ENCODE measurements at places on chromosomes 13 and 19.

- DNase-seq: no peak
These were observed 2.1 kb downstream of the NUMBL start for GRCh38 chr19:40688309-40688708.

GRCh38 chr19:43639519-43640423 lies at the start of gene CADM4:
TSS of gene CADM4 (minus strand) at chr19:43639850. CDS start at chr19:43639790, 60 bp downstream.
- no peak for DNase-seq

GRCh38 chr13:110396913-110397381 lies 89.9 kb downstream of the COL4A2 start:
- DNase-seq: no peak

GRCh38 chr19:48623556-48624066 lies 4.3 kb downstream of the SPHK2 start:
- no peak for DNase-seq

- DNase-seq: no peak
These were observed 2.0 kb upstream of the KLF12 start for GRCh38 chr13:74136084-74136658.

DNA sequence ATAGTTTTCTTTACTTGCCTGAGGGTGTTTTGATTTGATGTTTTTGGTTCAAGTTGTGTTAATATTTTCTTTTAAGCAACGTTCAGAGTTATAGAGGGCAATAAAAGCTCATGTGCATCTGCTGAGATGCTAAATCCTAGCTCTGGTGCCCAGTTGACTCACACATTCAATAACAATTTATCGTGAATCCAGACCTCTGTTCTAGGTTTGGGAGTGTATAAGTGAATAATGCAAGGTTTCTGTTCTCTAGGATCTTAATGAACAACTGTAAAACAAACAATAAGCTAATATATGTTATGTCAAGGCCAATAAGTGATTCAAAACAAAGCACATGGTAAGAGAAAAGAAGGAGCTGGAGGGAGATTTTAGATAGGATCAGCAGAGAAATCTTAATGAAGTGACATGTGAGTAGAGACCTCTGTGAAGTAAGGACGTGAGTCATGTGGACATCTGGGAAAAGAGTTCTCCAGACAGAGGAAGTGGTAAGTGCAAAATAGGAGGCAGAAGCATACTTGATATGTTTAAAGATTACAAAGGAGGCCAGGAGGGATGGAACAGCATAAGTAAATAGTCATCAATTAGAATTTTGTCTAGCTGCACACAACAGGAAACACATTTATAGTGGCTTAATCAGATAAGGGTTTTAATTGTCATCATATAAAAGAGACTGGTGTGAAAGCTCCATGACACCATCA lies 278.5 kb upstream of the HTR2A start:
- DNase-seq: no peak

GRCh38 chr19:47381121-47381520 lies 32.0 kb downstream of the DHX34 start:
- no peak for DNase-seq

Data from NCI-H1436 treated with DMSO at 0.1 percent for 48 hours (cell line).